ENCODE measurements at places on chromosomes 11 and 22. TPM values are rescaled to one million over a fixed set of nuclear protein-coding genes. Genes with fewer than 3 reads are reported as not detected.
A peak's percentile ranks its signal among the peaks of the same experiment; 100 is the strongest.

Gene POLR3H
- 39.0 TPM for total RNA-seq

Gene PKNOX2
- 14.4 TPM for total RNA-seq

Gene USP2
- total RNA-seq, result 5.1 TPM

GRCh38 chr11:4466131-4466870, 16.1 kb upstream of the OR52K1 start:
- H3K27ac ChIP-seq, result no peak overlapping the region
- DNase-seq, result no peak
- no peaks in the 10 kb centered on the region for H3K27me3 ChIP-seq
- no peak overlapping the region for H3K4me3 ChIP-seq
- no peaks in the 10 kb centered on the region for H3K36me3 ChIP-seq

- no peak overlapping the region for H3K27ac ChIP-seq
- H3K4me1 ChIP-seq, result no peaks in the 10 kb centered on the region
- no peak for DNase-seq
- H3K36me3 ChIP-seq, result no peaks in the 10 kb centered on the region
- H3K4me3 ChIP-seq, result no peak overlapping the region
These were observed 117.2 kb downstream of the GGTLC2 start for GRCh38 chr22:22761606-22761962.

DNA sequence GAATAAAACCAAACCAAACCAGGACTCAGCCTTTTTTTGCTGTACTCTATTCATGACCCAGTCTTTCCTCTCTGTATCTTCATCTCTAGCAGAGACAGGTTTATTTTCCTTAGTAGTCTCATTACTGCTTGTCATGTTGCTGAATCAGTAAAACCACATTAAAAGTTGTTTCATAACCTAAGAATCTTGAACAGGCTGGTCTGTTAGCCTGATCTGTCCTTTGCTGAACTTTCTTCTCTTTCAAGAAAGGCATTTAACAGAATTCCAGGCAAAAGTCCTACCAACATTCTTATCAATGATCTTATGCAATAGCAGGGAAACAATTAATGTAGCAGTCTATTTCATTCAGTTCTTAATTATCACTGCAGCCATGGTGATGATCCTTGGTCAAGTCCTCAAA, 197.7 kb downstream of the CASP12 start:
- DNase-seq, result no peak
- H3K27me3 ChIP-seq, result no peaks in the 10 kb centered on the region
- no peaks in the 10 kb centered on the region for H3K36me3 ChIP-seq
- H3K27ac ChIP-seq, result no peak overlapping the region
- H3K4me1 ChIP-seq, result peaks cover 16% of the 10 kb centered on the region

- H3K4me3 ChIP-seq, result no peak overlapping the region
- no peak overlapping the region for H3K27ac ChIP-seq
- H3K4me1 ChIP-seq, result no peaks in the 10 kb centered on the region
- no peaks in the 10 kb centered on the region for H3K27me3 ChIP-seq
- no peak for DNase-seq
- H3K36me3 ChIP-seq, result no peaks in the 10 kb centered on the region
These were observed 242.0 kb downstream of the SBF2 start for GRCh38 chr11:10051868-10052586.

DNA sequence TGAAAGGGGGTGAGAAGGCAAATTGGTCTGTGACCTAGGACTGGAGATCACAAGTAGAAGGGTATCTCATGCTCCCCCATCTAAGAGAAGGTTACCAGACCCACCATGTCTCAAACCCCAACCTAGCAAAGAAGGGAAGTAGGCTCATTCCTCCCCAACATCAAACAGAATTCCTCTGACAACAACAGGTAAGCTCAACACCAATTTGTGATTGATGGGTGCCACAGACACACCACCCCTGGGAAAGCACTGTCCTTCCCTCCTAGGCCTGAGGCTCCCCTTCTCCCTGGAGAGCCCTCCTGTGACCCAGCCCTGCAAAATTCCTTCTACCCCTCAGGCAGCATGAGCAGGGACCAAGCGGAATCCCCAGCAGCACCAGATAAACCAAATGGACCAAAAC, 154.3 kb downstream of the BUD13 start:
- no peak overlapping the region for H3K27ac ChIP-seq
- no peaks in the 10 kb centered on the region for H3K4me1 ChIP-seq
- H3K27me3 ChIP-seq, result peaks cover 3% of the 10 kb centered on the region
- no peak for DNase-seq

GRCh38 chr22:20085651-20086050, 5.6 kb downstream of the DGCR8 start:
- no peaks in the 10 kb centered on the region for H3K27me3 ChIP-seq
- H3K27ac ChIP-seq, result no peak overlapping the region
- peaks cover 51% of the 10 kb centered on the region for H3K36me3 ChIP-seq
- H3K4me1 ChIP-seq, result peaks cover 45% of the 10 kb centered on the region
- peak; percentile 22 for DNase-seq
